ENCODE measurements at places on chromosomes 2 and 18.

- no peak for DNase-seq
Measured at GRCh38 chr18:27130065-27130630, 55.0 kb downstream of the CHST9 start.

DNA sequence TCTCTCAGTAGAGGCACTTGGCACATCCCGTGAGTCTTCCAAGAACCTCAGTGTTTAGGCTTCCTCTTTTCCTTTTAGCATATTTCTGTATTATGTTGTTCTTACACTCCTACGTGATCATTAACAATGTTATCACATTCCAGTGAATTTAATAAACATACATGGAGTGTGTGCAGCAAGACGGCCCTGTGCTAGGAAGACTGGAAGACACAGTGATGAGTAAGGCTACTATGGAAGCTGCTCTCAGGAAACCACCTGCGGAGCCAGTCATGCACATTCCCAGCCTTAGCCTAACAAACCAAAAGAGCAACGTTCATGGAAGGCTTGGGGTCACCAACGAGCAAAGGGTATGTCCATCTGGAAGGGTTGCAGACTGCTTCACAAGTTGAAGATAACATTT, 103.4 kb downstream of the ETAA1 start:
- DNase-seq, result no peak

GRCh38 chr2:215613280-215613679, 177.4 kb upstream of the FN1 start:
- no peak for DNase-seq

- peak; percentile 70 for DNase-seq
Measured at GRCh38 chr2:24855726-24856125, 62.5 kb downstream of the CENPO start.

DNA sequence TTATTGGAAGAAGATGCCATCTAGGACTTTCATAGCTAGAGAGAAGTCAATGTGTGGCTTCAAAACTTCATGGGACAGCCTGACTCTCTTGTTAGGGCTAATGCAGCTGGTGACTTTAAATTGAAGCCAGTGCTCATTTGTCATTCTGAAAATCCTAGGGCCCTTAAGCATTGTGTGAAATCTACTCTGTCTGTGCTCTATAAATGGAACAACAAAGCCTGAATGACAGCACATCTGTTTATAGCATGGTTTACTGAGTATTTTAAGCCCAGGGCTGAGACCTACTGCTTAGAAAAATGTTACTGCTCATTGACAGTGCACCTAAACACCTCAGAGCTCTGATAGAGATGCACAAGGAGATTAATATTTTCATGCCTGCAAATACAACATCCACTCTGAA, 30.8 kb downstream of the ZNF892 start:
- no peak for DNase-seq

DNA sequence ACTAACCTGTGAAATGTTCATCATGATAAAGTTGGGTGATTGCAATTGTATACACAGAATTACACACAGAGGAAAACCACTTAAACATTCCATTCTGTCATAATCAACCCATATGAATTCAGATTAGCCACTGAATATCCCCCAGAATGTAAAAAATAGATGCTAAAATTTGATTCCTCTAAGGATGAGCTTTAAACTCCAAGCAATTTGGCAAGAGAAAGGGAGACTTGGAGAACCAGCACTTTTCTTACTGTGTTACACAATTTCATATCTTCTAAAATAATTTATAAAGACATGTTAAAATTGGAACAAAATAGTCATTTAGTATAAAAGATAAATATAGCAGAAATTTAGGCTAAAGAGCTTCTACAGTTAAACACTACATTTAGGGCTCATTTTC, 146.3 kb upstream of the LMAN1 start:
- DNase-seq, result no peak

DNA sequence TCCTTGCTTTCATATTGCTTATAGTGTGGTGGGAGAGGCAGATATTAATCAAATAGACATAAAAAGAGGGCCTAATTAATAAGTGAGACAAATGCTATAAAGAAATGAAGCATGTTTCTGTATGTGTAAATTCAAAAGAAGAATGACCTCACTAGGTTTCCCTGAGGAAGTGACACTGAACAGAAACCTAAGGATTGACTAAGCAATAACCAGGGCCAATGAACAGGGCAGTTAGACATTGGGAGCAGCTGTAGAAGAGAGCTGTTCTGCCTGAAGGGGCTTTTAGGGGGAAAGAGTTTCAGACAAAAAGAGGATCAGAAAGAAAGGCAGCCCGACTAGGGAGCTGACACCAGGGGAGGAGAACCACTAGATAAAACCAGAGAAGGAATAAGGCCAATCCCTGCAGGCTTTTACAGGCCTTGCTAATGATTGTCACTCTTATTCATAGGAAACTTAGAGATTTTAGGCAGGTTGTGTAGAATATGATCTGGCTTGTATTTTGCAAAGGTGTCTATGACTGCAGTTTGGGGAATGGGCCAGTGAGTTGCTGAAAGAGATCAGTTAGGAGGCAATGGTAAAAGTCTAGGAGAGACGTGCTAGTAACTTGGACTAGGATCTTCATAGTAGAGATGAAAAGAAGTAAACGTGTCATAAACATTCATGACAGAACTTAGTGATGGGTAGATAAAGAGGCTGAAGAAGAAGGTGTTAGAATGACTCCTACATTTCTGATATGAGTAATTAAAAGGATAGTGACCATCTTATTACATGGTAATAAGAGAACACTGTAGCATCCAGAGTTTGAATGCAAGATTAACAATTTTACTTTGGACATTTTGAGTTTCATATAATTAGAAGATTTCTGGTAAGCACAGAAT, 26.8 kb upstream of the NABP1 start:
- no peak for DNase-seq

GRCh38 chr18:2964361-2965010, 48.5 kb downstream of the LPIN2 start:
- no peak for DNase-seq

All from hepatic stellate cell (primary cell).